Foreskin fibroblast (primary cell): ENCODE measurements at places on chromosomes 12 and 14.
A peak's percentile ranks its signal among the peaks of the same experiment; 100 is the strongest.

DNA sequence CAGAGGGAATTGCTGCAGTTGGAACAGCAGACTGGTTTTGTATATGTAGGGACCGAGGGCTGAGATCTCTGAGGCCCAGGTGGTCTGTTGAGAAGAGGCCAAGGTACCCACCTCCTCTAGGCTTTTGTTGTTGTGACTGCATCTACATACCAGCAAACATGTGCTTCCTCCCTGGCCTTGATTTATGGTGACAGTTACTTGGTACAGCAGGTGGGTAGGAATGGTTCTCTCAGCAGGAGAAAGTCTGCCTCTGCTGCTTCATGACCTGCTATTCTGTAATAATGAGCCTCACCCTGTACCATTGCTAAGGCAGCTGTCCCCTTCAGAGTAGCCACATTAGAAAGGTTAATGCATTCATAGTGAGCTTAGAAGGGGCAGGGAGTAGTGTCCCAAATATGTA lies 196.7 kb upstream of the PELI2 start:
- no peak for DNase-seq

DNA sequence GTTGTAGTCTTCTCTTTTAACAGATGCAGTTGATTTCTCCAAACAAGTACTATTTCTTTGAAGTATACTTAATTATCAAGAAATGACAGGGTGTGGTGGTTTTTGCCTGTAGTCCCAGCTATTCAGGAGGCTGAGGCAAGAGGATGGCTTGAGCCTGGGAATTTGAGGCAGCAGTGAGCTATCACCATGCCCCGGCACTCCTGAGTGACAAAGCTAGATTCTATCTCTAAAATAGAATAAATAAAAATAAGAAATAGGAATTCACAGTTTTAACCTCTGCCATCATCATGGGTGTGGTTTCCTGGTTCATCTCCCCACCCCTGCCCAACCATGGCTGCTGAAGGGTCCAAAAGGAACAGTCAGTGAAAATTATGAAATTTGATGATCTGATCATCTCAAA lies 290.2 kb upstream of the FLRT2 start:
- DNase-seq = no peak

- DNase-seq = peak; percentile 14
Measured at GRCh38 chr14:34920339-34920738, 45.2 kb upstream of the BAZ1A start.

DNA sequence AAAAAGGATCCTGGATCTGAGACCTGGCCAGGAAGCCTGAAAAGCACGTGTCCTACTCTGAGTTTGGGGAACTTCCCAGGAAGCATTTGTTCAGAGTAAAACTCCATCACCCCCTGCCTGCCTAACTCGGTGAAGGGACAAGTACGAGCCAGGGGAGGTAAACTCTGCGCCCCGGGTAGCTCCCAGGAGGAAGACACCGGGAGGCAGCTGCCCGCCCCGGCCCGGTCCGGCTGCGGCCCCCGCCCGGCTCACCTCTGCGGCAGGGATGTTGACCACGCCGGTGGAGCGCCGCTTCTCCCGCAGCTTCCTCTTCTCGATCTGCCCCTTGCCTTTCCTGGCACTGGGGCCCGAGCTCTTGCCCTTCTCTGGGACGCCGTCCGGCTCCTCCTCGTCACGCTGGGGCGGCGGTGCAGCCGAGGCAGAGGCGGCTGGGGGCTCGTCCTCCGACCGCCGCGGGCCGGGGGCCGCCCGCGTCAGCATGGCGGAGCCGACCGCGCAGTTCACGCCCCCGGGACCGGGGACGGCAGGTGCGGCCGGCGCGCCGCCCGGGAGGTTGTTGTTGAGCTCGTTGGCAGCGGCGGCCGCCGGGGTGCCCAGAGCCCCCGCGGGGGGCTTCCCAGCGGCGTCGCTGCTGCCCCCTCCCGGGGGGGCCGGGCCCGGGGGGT lies 1.2 kb downstream of the PAWR start:
- DNase-seq = peak; percentile 54

DNA sequence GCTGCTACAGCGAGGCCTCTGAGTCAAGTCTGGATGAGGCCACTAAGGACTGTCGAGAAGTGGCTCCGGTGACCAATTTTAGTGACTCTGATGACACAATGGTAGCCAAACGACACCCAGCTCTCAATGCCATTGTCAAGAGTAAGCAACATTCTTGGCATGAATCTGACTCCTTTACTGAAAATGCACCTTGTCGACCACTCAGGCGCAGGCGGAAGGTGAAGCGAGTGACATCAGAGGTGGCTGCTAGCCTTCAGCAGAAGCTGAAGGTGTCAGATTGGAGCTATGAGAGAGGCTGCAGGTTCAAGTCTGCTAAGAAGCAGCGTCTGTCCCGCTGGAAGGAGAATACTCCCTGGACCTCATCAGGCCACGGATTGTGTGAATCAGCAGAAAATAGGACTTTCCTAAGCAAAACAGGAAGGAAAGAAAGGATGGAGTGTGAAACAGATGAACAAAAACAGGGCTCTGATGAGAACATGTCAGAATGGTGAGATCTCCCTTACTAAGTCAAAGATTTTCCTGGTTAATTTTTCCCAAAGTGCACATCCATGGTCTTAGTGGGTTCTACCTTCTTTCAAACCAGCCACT lies 2.9 kb downstream of the GPATCH2L start:
- DNase-seq = no peak

DNA sequence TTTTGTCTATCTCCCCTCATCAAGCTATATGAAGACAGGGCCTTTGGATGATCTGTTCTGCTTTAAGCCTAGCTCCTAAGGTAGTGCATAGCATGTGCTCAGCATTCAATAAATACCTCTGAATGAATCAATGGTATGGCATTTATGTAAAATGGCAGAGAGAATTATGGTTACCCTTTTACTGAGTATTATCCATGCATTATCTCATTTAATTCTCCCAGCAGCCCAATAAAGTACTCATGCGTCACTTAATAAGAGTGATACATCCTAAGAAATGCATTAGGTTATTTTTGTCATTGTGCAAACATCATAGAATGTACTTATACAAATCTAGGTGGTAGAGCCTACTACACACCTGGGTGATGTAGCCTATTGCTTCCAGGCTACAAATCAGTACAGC lies 269.7 kb downstream of the KSR2 start:
- no peak for DNase-seq

DNA sequence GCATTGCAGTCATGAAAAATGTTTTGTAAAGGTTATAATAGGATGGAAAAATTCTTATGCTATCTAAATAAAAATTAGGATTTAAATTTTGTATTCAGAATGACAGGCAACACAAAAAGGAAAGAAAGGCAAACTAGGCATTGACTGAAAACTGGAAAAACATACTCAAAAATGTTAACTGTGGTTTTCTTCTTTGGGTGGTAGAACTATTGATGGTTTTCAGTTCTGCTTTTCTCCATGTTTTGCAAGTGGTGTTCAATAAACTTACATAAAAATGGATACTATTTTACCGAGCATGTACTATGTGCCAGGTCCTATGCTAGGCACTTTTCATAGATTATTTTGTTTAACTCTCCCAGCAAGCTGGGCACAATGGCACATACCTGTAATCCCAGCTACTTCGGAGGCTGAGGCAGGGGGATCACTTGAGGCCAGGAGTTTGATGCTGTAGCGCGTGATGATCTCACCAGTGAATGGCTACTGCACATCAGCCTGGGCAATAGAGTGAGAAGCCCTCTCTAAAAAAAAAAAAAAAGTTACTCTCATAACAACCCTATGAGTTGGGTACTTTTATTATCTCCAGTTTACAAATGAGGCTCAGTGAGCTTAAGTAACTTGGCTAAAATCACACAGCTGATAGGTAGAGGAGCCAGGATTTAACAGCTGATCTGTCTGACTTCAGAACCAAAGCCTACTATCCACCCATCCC lies 26.3 kb upstream of the TCP11L2 start:
- no peak for DNase-seq
